Stimulated activated naive CD4-positive, alpha-beta T cell (primary cell): ENCODE measurements at places on chromosomes 6 and 20.

DNA sequence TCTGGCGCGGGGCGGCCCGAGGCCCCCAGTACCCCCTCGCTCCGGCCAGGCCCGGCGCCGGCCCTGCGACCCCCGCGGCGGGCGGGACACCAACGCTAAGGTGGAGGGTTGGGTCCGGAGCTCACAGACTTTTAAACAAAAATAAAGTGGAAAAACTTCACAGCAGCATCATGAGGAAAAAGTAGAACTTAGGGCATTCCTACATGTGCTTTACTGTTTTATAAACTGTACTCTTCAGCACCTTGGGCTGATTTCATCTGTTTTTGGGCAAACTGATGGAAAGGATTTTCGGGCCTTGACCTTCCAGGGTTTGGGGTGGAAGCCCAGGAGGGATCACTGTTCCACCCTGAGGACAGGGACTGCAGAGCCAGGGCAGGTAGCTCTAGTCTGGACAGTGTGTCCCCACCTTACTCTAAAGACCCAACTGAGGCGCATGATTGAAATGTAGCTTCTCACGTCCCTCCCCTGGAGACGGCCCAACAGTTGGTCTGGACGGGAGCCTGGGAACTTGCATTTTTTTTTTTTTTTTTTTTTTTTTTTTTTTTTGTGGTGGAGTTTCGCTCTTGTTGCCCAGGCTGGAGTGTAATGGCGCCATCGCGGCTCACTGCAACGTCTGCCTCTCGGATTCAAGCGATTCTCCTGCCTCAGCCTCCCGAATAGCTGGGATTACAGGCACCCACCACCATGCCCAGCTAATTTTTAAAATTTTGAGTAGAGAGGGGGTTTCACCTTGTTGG is 740 bp downstream of the NELFCD start:
- no peak for DNase-seq

DNA sequence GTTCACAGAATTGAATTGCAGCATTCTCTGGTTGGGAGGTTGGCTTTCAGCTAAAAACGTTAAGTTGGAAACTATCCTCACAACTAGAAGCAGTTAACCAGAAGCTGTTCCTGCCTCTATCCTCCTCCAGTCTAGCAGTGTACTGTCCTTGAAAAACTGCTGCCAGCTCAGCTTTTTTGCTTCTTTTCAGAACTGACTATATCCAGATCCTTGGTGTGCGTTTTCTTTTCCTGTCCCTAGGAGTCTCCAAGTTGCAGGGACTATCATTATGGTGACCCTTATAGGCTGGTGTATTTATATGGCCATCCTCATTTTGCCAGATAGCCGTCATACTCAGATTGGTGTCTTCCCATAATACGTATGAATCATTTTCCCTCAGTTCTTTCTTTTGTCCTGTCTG is 5.5 kb downstream of the ITCH start:
- no peak for DNase-seq

GRCh38 chr20:2469991-2470422 is 582 bp downstream of the SNRPB start:
- peak; percentile 70 for DNase-seq

DNA sequence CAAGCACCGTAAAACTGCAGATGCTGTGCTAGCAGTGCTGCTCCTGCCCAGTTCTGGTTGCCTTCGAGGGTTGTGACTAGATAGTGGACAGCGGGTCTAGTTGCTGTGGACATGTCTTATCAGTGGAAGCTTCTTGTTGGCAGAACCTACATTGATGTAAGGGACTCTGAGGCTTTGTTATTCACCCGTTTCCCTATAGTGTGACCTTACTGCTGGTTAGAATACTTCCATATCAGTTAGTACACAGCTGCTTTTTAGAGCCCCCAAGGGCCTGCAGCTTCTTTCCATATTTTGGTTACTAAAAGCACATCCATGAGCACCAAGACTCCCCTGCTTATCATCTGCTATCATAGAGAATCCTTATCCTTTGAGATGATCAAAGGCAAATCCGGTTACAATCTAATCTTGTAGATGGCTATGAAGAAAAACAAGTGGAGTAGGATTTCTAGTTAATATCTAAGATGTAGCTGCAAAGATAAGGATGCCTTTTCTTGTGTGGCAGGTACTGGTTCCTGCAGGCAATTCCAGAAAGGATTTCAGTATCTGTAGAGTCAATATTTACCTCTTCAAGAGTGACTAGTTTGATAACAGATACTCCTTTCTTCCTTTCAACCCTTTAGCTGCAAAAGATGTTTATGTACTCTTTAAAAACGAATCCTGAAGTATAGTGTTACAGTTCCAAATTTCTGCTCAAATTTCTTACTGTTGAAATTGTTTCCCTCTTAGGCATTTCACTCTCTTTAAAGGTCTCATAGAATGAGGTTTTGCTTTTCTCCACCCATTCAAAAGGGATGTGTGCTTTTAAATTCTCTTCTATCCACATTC is 163.6 kb downstream of the JARID2 start:
- no peak for DNase-seq

DNA sequence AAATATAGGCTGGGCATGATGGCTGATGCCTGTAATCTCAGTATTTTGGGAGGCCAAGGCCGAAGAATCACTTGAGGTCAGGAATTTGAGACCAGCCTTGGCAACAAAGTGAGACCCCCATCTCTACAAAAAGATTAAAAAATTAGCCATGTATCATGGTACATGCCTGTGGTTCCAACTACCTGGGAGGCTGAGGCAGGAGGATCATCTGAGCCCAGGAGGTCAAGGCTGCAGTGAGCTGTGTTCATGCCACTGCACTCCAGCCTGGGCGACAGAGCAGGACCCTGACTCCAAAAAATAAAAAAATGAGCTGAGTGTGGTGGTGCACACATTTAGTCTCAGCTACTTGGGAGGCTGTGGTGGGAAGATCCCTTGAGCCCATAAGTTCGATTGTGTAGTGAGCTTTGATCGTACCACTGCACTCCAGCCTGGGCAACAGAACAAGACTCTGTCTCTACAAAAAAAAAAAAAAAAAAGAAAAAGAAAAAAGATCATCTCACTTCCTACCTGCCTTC is 10.1 kb upstream of the GUCA1B start:
- DNase-seq: no peak
